ENCODE measurements at places on chromosomes 1 and 21. TPM values are rescaled to one million over a fixed set of nuclear protein-coding genes. Genes with fewer than 3 reads are reported as not detected.

STIL gene
- total RNA-seq: 10.6 TPM

BARHL2 gene
- not detected for total RNA-seq

MARK1 gene
- total RNA-seq: 0.09 TPM

MACF1 gene
- total RNA-seq: 37.8 TPM

KISS1 gene
- total RNA-seq: 0.85 TPM

KRTAP19-3 gene
- not detected for total RNA-seq

VN1R5 gene
- total RNA-seq: not detected

CLCA1 gene
- total RNA-seq: not detected

S100A12 gene
- total RNA-seq: not detected

RAB13 gene
- 135 TPM for total RNA-seq

SLC45A1 gene
- 10.3 TPM for total RNA-seq

FCRL6 gene
- not detected for total RNA-seq

PRKCZ gene
- total RNA-seq: 9.6 TPM

ESRRG gene
- total RNA-seq: not detected

ATP1A2 gene
- 0.10 TPM for total RNA-seq

NBPF14 gene
- total RNA-seq: 21.1 TPM
